Hypothalamus (tissue), 51 donors: ENCODE measurements at places on chromosomes 6 and 20.
A peak's percentile ranks its signal among the peaks of the same experiment; 100 is the strongest.

GRCh38 chr20:48892049-48892470 is 29.5 kb upstream of the ARFGEF2 start:
- DNase-seq = no peak

DNA sequence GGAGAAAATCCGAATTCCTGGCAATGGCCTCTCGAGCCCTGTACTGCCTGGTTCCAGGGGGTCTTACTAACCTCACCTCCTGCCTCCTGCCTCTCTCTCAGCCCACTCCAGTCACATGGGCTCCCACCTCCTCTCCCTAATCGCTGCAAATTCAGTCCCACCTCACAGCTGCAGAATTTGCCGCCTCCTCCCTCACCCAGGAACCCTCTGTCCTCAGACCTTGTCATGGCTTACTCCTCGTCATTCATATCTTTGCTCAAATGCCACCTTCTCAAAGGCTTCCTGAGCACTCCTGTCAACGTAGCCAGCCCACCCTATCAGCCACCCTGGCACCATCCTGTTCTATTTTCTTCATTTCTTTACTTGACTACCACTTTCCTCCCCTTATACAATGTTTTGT is 89.0 kb downstream of the SLC2A10 start:
- no peak for DNase-seq

DNA sequence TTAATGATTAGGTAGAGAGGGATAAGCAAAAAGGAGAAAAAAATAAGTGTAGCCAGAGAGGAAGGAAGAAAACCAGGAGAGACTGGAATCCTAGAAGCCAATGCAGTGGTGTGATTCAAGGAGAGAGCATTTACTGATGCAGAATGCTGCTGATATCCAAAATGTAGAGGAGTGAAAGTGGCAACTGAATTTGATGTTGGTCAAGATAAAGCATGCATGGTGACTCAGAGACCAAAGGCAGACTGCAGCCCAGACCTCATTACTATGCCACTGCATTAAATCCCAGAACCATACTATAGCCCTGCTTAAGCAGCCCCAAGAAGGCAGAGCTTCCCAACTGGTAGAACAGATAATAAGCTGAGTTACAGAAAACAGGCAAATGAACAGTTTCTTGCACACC is 15.8 kb downstream of the KLHL32 start:
- DNase-seq = no peak

GRCh38 chr20:17835240-17835933 is 133.2 kb downstream of the SNX5 start:
- no peak for DNase-seq

GRCh38 chr6:31795616-31796298 is at the start of gene VARS1:
Gene VARS1, minus strand, starts transcription at chr6:31795752. Its CDS starts 535 bp downstream, at chr6:31795217.
- peak; percentile 76 for DNase-seq

DNA sequence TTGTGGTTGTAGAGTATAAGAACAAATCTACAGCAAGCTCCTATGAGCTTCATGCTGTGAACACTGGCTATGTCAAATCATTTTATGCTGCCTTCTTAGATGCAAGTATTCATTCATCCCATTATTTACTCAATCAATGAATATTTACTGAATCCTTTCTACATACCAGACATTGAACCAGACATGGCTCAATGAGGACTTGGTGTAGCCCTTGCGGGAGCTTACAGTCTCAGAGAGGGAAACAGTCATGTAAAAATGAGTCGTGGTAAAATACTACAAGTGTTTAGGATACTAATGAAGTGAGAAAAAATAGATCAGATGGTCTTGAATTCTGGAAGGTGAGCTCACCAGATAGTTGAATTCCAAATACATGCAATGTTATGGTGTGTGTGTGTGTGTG is 44.8 kb upstream of the ENPP1 start:
- DNase-seq = no peak

DNA sequence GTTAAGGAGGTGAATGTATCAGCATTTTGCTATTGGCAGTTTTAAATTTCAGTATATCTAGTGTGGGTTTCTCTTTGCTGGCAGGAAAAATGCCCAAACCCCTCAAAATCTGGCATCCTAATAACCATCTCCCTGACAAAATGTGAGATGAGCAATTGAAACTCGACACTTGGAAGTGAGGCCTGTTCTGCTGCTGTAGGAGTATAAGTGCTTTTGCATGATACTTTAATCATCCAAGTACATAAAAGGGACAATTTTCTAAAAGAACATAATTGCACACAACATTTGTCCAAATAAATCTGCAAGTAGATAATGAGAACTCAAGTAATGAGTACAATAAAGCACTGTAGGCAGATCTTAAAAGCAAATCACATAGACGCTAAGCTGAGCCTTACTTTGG is 36.5 kb downstream of the LAMP5 start:
- no peak for DNase-seq

- no peak for DNase-seq
Measured at GRCh38 chr6:141361559-141361958, 771.2 kb upstream of the GJE1 start.

DNA sequence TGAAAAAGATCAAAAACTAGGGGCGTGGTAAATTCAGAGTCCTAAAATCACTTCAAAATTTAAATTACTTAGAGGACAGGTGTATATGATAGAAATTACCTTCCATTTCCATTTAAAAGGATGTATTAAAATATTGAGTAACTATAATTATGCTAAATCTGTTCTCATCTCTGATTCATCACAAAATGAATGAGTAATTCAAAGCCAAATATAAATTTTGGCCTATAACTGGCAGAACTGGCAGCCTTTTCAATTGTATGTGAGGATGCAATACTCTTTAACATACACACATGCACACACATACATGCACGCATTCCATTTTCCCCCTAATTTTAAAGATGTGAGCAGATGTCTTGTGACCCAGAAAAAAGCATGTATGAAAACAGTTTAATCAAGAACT is 194.6 kb downstream of the EPM2A start:
- no peak for DNase-seq

- DNase-seq = no peak
Measured at GRCh38 chr6:43223175-43223574, 6.1 kb downstream of the DNPH1 start.

GRCh38 chr20:60271597-60271996 is 313.4 kb downstream of the CDH26 start:
- no peak for DNase-seq

DNA sequence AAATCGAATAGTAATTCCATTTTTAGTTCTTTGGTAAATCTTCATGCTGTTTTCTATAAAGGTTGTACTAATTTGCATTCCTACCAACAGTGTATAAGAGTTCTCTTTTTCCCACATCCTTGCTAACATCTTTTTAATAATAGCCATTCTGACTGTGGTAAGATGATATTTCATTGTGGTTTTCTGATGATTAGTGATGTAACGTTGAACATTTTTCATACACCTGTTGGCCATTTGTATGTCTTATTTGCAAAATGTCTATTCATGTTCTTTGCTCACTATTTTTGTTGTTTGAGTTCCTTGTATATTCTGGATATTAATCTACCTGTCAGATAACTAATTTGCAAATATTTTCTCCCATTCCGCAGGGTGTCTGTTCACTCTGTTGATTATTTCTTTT is 64.5 kb downstream of the LIN28B start:
- DNase-seq = no peak

GRCh38 chr6:12313306-12313991 is 23.3 kb downstream of the EDN1 start:
- DNase-seq = no peak

DNA sequence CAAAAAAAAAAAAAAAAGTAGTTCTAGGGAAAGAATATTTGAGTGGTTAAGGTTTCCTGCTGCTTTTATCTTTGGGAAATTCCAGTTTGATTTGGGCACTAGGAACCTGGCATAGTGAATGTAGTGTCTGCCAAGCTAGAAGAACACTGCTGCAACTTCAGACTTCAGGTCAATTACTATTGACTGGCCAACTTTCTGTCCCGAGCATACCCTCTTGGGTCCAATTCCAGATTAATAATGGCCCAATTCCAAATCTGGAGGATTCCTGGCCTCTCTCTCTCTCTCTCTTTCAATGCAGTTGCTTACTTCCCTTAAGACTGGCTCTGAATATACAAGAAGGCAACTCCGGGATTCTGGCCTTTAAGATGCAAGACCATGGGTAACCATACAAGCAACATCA is 74.9 kb downstream of the ANKEF1 start:
- DNase-seq = no peak

- DNase-seq = no peak
Measured at GRCh38 chr6:101080597-101080996, 199.5 kb upstream of the ASCC3 start.

DNA sequence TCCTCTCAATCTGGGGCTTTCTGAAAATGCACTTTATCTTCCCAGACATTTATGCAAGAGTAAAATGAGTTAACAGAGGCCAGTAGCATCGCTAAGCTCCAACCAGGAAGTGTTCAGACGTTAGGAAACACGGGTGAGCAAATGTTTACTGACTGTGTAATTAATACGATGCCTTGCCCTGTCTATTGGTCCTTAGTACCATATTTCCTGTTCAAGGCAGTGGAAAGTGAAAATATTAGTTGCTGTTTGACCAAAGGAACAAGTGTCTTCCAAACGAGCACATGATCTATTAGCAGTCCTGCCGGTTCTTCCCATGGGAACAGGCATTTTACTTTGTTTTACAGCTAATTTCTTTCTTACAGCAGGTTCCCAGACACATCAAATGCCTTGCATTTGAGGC is 311.1 kb upstream of the JAG1 start:
- no peak for DNase-seq

DNA sequence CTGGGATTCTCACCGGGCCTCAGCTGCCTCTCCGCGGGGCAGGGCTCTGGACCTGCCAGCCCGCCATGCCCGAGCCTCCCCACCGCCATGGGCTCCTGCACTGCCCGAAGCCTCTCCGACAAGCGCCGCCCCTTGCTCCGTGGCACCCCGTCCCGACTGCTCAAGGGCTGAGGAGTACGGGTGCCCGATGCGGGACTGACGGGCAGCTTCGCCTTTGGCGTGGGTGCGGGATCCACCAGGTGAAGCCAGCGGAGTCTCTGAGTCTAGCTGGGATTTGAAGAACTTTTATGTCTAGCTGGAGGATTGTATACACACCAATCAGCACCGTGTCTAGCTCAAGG is 5.3 kb upstream of the RANBP9 start:
- DNase-seq = no peak

DNA sequence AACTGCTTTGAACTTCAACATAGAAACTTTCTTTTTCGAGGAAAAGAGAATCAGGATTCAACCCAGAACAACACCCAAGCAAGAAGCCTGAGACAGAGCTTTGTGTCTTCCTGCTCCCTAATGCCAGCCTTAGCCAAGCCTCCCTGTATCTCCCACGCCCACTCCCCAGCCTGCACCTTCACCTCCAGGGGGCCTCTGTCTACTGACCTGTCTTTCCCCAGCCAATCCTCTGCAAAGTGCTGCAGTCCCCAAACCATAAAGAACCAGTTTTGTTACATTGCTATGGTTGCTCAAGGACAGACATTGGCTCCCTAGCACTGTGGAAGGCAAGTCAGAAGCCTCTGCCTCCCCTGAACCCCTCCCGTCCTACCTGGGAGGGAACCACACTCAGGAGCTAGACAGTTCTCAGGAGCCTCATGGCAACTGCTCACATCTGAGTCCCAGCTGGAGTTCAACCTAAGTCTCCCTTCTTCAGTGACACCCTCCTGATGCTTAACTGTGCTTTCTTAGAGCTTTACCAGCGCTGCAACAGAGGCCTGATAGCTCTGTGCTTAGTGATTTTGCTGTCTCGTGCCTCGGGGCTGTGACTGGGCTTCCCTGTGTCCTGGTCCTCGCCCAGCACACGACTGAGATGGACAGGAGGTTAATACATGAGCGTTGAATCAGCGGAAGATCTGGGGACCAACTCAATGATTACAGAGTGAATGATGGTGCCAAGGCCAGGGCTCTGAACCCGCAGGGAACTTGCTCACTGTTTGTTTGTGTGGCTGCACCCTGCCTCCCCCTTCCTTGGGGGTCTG is 101.5 kb upstream of the DUSP22 start:
- DNase-seq = no peak

DNA sequence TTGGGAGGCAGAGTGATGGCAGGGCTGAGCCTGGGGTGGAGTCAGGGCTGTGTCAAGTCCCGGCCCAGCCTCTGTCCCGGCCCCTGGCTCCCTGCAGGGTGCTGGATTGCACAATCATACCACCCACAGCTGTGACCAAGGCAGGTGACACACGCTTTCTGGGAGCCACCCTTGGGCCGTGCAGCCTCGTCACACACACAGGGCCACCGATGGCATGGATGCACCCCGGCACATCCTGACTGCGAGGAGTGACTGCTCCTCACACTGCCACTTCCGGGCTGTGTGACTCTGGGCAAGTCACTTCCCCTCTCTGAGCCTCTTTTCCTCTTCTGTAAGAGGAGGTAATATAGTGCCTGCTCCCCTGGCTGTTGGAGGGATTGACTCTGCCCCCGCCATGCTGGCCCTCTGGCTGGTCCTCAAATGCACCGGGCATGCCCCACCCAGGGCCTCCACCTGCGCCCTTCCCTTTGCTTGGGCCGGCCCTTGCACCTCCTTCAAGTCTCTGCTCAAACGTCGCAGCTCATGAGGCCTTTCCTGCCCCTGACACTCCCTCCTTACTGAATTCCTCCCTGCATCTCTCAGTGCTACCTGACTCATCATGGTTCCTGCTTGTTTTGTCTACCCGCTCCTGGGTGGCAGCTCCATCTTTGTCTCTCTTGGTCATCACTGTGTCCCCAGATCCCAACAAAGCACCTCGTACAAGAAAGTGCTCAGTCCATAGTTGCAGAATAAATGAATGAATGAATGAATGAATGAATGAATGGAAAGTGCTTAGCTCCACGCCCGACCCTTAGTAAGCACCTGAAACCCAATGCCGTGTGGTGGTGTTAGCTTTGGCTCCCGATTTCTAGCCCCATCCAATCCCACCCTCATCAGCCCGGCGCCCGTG is 93.5 kb downstream of the CEBPB start:
- no peak for DNase-seq

DNA sequence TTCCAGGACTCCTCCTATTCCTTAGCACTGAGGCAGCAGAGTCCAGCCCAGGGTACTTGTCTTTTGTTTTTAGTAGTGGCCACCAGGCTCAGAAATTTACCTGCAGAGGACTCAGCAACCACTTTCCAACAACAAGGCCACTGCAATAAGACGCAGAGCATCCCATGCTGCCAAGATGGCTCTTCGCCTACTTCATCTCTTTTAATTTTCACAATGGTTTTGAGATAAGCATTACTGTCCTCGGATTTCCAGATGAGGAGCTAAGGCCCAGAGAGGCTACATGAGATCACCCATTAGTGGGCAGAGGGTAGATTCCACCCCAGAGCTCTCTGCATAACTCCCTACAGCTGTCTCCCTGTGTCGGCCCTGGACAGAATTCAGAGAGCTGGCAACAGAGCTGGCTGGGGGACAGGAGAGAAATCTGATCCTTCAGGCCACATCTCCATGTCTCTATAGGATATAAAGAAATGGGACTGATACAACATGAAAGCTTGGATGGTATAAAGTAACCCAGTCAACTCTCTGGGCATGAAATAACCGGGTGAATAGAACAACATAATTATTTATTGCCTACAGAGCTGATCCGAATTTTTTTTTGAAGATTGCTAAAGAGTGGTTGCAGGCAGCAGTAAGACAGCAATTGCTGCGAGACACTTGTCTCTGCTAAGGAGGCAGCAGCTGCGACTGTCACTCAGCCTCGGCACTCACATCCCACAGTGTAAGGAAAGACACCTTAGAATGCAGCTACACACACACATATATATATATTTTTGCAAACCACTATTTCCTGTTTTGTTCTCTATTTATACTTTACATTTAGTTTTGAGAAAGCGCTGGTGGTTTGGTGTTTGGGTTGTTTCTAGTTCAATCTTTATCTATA is 37.2 kb downstream of the SCML4 start:
- no peak for DNase-seq

- DNase-seq = no peak
Measured at GRCh38 chr6:163427498-163428254, 13.2 kb downstream of the QKI start.
